Hypothalamus (tissue), 51 donors: ENCODE measurements at places on chromosomes 3 and 15.

GRCh38 chr15:90598679-90599078 is 69.0 kb downstream of the CRTC3 start:
- no peak for DNase-seq

- no peak for DNase-seq
Observed at GRCh38 chr15:55627730-55628368, 39.7 kb upstream of the PYGO1 start.

GRCh38 chr3:110808630-110809029 is 263.0 kb upstream of the NECTIN3 start:
- DNase-seq = no peak

DNA sequence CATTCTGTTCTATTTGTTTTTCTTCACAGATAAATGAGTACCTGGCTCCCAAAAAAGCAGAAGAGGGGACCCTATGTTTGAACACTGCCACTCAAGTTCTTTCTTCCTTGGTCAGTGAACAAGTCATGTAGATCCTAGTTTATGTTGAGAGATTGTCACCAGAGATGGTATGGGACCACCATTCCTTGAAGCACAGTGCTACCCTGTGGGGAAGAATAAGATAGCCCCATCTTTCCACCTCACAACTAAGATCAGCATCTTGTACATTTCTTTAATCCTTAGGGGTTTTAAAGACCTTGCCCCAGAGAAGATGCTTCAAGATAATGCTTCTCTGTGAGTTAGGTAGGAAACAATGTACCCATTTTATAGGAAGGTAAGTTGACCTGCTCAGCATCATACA is 233.5 kb upstream of the WNT5A start:
- no peak for DNase-seq

DNA sequence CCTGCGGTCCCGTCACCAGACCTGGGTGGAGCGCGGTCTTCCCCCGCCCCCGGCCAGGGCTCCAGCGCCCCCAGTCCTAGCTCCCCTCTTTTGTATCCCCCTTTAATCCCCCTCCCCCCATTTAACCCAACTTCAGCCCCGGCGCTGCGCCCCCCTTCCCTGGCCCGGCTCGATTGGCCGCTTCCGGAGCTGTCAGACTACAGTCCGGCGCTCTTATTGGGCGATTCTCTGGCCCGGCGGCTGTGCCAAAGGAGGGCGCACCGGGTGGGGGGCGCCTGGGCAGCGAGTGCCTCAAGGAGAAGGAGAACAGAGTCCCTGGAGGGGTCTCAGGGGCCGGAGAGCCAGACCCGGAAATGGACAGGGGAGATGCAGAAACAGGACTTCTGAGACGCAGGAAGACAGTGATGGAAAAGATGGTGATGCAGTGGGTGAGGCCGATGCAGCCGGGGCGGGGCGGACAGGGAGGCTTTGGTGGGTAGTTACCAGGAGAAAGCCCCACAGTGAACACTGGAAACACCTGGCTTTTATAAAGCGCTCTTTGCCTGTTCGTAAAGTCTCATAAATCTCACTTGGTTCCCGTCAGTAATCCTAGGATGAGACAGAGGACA is 1.2 kb upstream of the ADCY5 start:
- DNase-seq = peak; percentile 62

DNA sequence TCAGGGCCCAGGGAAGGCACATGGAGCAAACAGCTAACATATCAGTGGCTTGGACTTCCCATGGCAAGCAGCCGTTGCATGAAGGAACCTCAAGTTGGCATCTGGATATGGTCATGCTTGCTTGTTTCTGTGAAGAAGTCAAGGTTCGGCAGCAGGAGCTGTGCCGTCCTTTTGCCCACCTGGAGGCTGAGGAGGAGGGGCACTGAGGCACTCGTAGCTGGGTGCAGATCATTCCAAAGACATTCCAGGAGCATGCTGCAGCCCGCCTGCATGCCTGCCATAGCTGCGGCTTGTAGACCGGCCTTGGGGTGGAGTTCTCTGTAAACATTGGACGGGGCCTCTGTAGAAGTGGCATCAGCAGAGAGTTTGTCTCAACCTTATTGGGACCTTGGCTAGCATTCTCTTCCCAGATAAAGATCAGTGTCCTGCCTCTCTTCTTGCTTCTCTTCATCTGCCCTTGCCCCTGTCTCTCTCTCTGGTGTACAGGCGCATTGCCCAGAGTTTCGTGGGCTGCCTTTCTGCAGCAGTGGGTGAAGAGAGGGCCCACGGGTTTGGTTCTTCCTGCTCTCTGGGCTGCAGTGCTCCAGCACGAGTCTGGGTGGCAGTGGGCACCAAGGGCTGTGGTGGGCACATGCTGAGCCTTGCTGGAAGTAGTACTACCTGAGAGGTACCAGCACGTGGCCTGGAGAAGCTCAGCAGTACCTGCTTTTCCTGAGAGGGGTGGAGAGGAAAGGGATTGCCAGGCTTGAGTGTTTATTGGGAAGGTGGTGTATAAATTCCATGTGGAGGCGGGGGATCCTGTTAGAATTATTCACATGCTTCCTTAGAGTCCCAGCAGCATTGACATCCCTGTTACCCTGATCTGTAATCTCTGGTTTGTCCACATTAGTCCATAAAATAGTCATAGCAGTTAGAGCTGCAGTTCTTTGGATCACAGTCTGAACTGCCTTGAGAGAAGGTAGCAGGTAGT is 49.4 kb downstream of the CHCHD6 start:
- no peak for DNase-seq

DNA sequence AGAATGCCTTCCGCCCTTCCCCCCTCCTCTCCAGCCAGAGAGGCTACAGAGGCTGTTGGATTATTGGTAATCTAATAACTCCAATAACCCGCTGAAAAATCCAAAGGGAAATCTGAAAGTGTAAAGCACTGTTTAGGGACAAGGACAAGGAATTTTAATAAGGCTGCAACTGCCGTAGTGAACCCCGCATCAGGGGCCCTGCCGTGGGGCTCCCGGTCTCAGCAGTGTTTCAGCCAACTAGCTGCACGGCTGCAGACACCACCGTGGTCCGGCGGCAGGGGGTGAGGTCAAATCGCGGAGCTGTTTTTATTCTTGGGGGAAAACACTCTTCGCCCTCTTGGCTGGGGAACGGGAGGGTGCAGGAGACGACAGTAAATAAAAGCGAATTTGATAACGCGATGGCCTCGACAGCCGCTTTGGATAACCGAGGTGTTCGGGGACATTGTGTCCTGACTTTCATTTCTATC is 6.1 kb downstream of the BCL6 start:
- DNase-seq = peak; percentile 76

DNA sequence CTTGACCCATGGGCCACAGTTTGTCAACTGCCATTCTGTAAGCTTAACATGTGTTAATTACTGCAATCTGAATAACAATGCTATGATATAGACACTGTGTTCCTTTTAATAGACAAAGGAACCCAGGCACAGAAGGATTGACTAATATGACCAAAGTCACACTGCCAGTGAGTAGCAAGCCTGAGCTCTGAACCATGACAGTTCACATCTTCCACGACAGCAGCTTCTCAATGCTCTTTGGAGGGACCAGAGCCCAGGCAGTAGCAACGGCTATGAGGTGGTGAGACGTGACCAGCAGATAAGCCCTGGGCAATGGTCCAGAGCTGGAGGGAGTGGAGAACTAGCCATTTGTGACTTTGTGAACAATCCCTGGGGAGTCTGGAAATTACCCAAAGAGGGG is 19.4 kb downstream of the CA12 start:
- DNase-seq = no peak

DNA sequence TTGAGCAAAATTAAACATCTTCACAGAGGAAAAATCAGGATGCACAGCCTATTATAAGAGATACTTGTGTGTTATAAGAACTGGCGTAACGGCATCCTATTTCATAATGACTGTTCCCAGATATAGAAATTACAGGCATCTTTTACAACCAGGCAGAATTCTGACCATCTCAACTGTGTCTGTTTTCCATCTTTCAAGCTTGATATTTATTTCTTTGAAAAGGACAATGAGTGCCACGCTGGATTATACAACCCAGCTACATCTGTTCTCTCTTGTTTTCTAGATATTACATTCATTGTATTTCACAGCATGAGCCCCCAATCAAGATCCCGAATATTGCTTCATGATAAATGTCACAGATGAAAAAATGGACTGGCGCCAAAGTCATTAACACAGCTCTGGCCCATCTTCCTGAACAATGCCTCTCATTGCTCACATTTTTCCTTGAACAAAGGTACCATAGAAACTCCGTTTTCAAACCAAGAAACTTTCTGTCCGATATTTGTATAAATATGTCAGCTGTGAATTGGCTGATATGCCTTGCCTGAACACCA is 420.6 kb downstream of the TBL1XR1 start:
- no peak for DNase-seq

DNA sequence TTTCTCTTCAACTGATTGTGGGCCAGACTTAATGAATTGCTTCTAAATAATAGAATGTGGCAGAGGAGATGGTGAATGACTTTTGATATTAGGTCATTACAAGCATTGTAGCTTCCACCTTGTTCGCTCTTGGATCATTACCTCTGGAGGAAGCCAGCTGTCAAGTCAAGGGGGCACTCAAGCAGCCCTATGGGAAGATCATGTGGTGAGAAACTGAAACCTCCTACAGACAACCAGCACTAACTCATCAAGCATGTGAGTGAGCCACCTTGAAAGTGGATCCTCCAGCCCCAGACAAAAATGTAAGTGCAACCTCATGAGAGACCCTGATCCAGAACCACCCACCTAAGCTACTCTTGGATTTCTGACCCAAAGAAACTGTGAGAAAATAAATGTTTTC is 109.8 kb upstream of the TBC1D5 start:
- no peak for DNase-seq

DNA sequence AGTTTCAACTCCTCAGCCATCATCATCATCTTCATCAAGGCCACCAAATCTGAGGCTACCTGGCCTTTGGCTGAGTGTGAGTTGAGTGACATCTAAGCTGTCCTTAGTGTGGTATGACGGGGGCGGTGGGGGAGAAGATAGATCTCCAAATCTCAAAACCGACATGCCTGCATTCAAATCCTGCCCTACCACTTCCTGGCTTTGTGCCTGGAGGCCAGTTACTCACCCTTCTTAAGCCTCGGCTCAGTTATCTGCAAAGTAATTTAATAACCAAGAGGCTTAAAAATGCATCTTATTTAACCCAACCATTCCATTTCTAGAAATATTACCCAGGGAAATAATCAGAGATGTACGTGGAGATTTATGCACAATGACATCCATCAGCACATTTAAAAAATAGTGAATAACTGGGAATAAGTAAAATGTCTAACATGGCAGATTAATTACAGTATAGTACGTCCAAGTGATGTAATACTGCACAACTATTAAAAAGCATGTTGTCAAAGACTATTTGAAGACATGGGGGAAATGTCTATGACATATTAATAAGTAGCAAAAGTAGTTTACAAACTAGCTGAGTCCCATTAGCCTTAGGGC is 167.4 kb downstream of the NTRK3 start:
- no peak for DNase-seq

DNA sequence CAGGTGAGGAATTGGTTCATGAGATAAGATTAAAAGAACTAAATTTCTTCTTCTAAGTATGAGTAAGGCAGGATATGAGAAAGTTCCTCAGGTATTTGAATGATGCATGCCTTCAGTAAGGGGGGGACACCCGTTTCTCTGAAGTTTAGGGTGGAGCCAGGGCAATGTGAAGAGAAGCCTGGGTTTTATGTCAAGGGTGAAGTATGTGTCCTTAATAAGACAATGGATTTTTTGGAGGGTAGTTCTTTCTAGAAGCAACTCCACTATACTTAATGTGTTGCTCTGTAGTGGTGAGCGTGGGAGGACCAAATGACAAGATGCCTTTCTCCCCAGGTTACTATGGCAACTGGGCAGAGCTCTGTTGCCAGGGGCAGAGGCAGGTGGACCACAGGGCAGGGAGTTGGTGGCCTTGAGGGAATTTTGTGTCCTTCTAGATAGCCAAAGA is 44.0 kb downstream of the PHLDB2 start:
- no peak for DNase-seq

- no peak for DNase-seq
Observed at GRCh38 chr3:46052531-46052930, 25.2 kb upstream of the XCR1 start.

DNA sequence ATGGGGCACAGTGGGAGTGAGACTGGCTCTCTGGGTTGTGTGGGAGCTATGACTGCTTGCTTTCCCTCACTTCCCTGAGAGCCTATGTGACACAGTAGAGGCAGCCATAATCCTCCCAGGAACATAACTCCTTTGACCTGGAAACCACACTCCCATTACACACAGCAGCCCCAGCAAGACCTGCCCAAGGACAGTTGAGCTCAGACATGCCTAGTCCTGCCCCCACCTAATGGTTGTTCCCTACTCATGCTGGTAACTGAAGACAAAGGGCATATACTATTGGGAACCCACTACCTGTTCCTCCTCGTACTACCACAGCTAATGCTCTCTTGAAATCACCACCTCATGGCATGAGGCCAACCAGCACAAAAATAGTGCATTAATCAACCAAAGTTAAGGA is 550.4 kb upstream of the ARPP21 start:
- DNase-seq = no peak

DNA sequence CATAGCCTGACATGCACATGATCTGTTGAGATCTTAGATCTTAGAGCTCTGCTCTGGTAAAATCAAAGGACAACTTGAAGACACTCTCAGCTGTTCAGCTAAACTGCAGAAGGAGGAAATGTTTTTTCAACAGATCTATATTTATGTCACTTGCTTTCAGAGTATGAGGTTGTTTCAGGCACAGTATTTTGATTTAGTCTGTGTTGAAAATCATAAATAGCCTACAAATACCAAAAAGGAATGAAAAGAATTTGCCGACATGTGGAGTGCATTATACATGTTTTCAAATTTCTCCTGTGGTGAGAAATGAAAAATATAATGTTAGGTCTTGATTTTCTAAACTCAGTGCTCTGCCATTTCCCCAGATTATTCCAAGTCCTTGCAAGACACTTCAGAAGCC is 1118.4 kb downstream of the TBL1XR1 start:
- no peak for DNase-seq

- DNase-seq = no peak
Observed at GRCh38 chr15:90031231-90031791, 30.2 kb downstream of the ZNF710 start.

GRCh38 chr15:50137330-50137761 is 18.3 kb upstream of the ATP8B4 start:
- DNase-seq = no peak

- no peak for DNase-seq
Observed at GRCh38 chr3:128911911-128912310, 32.5 kb downstream of the ACAD9 start.

DNA sequence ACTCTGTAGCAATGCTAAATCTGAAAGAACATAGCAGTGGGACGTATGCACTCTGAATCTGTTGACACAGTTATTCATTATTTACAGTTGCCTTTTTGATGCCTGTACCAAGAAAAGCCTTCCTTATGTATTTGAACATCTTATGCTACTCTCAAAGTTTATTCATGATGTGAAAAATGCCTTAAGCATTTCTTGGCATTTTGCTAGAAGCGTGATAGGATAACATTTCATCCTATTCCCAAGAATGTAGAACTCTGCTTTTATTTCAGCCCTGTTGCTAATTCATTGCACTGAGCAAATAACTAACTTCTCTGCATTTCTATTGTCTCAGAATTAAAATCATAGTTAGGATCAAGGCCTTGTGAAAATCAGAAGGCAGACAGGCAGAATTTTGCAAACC is 105.5 kb downstream of the STRIT1 start:
- no peak for DNase-seq
